Thymus (tissue), 14 donors: ENCODE measurements at places on chromosomes 3 and 15. TPM values are rescaled to one million over a fixed set of nuclear protein-coding genes. Genes with fewer than 3 reads are reported as not detected.

GRCh38 chr3:11370191-11370590 lies 98.0 kb downstream of the ATG7 start:
- no peak overlapping the region for H3K4me3 ChIP-seq
- DNase-seq = no peak
- no peak overlapping the region for H3K27ac ChIP-seq
- H3K4me1 ChIP-seq = no peaks in the 10 kb centered on the region
- H3K36me3 ChIP-seq = peaks cover 10% of the 10 kb centered on the region

DNA sequence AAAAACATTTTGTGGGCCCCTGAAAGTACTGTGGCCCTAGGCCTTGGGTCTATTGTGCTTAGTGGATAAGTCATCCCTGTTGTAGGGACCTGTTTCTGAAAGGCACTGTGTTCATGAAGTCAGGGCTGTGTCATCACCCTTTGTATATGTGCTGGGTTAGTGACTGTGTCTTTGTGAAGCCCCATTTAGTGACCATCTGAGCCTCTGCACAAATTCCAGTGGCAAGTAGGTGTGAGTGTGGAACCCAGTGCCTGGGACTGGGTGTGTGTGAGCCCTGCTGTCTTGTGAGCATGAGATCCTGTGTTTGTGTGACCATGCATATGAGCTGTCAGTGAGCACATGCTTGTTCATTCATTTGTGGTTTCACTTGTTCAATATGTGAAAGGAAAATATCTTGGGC lies 1.2 kb upstream of the HYAL1 start:
- H3K27ac ChIP-seq = no peak overlapping the region
- no peaks in the 10 kb centered on the region for H3K36me3 ChIP-seq
- no peaks in the 10 kb centered on the region for H3K27me3 ChIP-seq
- H3K4me1 ChIP-seq = peaks cover 10% of the 10 kb centered on the region

- no peak overlapping the region for H3K4me3 ChIP-seq
- H3K4me1 ChIP-seq = no peaks in the 10 kb centered on the region
- no peak for DNase-seq
- no peaks in the 10 kb centered on the region for H3K27me3 ChIP-seq
- no peak overlapping the region for H3K27ac ChIP-seq
Observed at GRCh38 chr3:94272016-94272415, 209.2 kb downstream of the NSUN3 start.

GRCh38 chr15:77819048-77819850 lies 186.5 kb upstream of the LINGO1 start:
- no peaks in the 10 kb centered on the region for H3K4me1 ChIP-seq
- no peaks in the 10 kb centered on the region for H3K36me3 ChIP-seq
- no peak overlapping the region for H3K27ac ChIP-seq
- peak overlapping the region; percentile 30 for H3K4me3 ChIP-seq
- H3K27me3 ChIP-seq = peaks cover 55% of the 10 kb centered on the region

GRCh38 chr3:120680193-120680894 lies 1.7 kb downstream of the HGD start:
- no peaks in the 10 kb centered on the region for H3K4me1 ChIP-seq
- H3K27ac ChIP-seq = no peak overlapping the region
- no peaks in the 10 kb centered on the region for H3K27me3 ChIP-seq

GRCh38 chr3:197593046-197593380 lies 37.2 kb upstream of the BDH1 start:
- DNase-seq = no peak
- H3K36me3 ChIP-seq = no peaks in the 10 kb centered on the region
- H3K27ac ChIP-seq = no peak overlapping the region
- H3K4me1 ChIP-seq = peaks cover 6% of the 10 kb centered on the region
- no peak overlapping the region for H3K4me3 ChIP-seq

DNA sequence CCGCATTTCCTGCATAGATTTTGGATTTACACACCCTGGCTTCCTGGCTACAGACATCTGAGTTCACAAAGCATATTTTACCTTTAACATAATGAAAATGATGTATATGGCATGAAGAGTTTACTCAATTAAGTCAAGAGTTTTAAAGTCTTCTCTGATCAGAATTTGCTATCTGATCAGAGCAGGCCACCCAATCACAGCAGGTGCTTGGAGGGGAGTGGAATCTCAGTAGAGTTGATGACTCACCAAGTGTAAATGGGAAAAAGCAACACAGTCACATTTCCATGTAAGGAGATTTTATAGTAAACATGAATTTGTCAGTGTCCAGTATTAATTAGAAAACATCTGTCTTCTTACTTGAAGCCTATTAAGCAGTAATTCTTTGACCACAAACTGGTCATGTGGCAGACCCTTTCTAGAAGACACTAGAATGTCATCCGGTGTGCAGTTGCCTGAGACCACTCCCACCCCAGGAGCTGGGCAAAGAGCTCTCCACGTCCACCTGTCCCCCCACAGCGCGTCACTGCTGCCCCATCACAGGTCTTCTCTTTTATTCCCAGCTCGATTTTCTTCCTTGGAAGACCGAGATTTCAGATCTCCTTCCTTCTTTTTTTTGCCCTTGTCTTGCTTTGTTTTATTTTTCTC lies 10.8 kb downstream of the MESD start:
- peaks cover 32% of the 10 kb centered on the region for H3K36me3 ChIP-seq
- peaks cover 2% of the 10 kb centered on the region for H3K4me1 ChIP-seq
- DNase-seq = no peak
- H3K4me3 ChIP-seq = no peak overlapping the region
- H3K27me3 ChIP-seq = no peaks in the 10 kb centered on the region
- no peak overlapping the region for H3K27ac ChIP-seq

DNA sequence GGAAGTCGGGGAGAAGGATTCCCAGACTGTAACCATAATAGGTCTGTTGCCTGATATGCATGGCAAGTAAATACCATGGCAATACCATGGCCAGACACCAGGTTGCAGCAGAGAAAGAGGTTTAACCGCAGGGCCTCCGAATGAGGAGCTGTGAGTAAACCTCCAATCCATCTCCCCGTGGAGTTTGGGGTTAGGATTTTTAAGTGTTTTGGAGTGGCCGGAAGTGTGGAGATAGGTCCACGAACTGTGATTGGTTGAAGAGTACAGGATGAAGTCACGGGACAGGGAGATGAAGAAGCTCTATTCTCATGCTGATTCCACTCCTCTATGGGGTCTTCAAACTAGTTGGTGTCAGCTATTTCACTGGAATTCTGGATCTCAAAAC lies 127.9 kb downstream of the ST8SIA2 start:
- H3K4me1 ChIP-seq = peaks cover 13% of the 10 kb centered on the region
- H3K27ac ChIP-seq = no peak overlapping the region
- H3K36me3 ChIP-seq = no peaks in the 10 kb centered on the region
- no peaks in the 10 kb centered on the region for H3K27me3 ChIP-seq

- H3K36me3 ChIP-seq = no peaks in the 10 kb centered on the region
- H3K27me3 ChIP-seq = no peaks in the 10 kb centered on the region
- H3K4me1 ChIP-seq = peaks cover 7% of the 10 kb centered on the region
Observed at GRCh38 chr15:70284438-70285214, 186.9 kb upstream of the TLE3 start.

GRCh38 chr15:99478977-99479376 lies 86.8 kb upstream of the MEF2A start:
- no peaks in the 10 kb centered on the region for H3K27me3 ChIP-seq
- DNase-seq = no peak
- no peak overlapping the region for H3K27ac ChIP-seq
- no peaks in the 10 kb centered on the region for H3K36me3 ChIP-seq

DNA sequence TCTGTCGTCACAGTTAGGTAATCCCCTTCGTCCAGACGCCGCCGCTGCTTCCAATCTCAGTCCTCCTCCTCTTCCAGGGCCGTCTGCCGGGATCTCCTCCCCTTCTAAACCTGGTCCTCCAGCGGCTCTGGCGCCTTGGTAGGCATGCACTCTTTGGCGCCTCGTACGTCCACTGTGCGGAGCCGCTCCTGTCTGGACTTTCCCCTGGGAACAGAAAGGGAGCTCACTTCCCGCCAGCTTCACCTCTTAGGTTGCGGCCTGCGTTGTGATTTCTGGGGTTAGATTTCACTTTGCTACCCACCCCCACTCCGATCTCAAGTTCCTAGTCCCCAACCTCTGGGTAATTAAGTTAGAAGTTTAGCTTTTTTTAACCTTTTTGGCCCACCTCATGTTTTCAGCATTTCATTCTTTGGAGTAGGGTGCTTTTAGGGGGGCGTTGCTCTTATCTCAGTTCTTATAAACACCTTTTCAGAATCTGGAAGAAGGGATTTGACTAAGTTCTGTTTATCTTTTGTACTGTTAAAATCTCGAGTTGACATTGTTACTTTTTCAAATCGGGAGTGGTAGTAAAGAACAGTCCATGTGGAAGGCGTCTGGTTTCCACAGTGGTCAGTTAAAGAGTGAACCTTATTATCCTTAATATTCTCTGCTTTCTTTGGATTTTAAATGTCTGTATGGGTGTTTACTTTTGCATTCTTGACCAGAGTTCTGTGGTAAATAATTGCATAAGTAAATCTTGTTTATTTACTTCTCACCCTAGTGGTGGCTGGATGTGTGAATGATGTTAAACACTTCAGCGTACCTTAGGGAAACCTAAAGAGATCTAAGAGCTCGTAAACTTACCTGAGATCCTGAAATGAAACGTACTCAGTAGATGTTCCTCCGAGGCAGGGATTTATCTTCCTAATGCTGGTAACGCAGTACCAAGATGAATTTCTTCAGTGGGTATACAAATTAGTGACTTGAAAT lies 611 bp downstream of the CTDSPL2 start:
- H3K27me3 ChIP-seq = no peaks in the 10 kb centered on the region
- peak overlapping the region; percentile 99 for H3K4me3 ChIP-seq
- H3K36me3 ChIP-seq = peaks cover 13% of the 10 kb centered on the region
- peak overlapping the region; percentile 100 for H3K27ac ChIP-seq

- H3K4me3 ChIP-seq = no peak overlapping the region
- peak; percentile 49 for DNase-seq
- no peaks in the 10 kb centered on the region for H3K36me3 ChIP-seq
- peaks cover 3% of the 10 kb centered on the region for H3K4me1 ChIP-seq
Observed at GRCh38 chr3:17806201-17806600, 63.8 kb upstream of the TBC1D5 start.

- DNase-seq = no peak
- H3K4me3 ChIP-seq = no peak overlapping the region
- H3K27ac ChIP-seq = no peak overlapping the region
- H3K4me1 ChIP-seq = peaks cover 5% of the 10 kb centered on the region
- no peaks in the 10 kb centered on the region for H3K27me3 ChIP-seq
Observed at GRCh38 chr15:60563539-60564404, 84.8 kb upstream of the ICE2 start.

- peak; percentile 86 for DNase-seq
- H3K27me3 ChIP-seq = no peaks in the 10 kb centered on the region
- H3K36me3 ChIP-seq = peaks cover 11% of the 10 kb centered on the region
- H3K4me3 ChIP-seq = peak overlapping the region; percentile 85
- H3K27ac ChIP-seq = peak overlapping the region; percentile 98
Observed at GRCh38 chr15:85689729-85690128, 105.0 kb downstream of the KLHL25 start.

DNA sequence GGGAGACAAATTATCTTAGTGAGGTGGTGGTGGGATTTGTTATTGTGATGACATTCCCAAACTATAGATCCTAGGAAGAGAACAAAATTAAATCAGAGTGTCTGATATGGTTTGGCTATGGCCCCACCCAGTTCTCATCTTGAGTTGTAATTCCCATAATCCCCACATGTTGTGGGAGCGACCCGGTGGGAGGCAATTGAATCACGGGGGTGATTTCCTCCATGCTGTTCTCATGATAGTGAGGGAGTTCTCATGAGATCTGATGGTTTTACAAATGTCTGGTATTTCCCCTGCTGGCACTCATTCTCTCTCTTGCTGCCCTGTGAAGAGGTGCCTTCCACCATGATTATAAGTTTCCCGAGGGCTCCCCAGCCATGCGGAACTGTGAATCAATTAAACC lies 62.0 kb downstream of the RPL22L1 start:
- no peak overlapping the region for H3K4me3 ChIP-seq
- DNase-seq = no peak
- H3K4me1 ChIP-seq = no peaks in the 10 kb centered on the region
- no peak overlapping the region for H3K27ac ChIP-seq

DNA sequence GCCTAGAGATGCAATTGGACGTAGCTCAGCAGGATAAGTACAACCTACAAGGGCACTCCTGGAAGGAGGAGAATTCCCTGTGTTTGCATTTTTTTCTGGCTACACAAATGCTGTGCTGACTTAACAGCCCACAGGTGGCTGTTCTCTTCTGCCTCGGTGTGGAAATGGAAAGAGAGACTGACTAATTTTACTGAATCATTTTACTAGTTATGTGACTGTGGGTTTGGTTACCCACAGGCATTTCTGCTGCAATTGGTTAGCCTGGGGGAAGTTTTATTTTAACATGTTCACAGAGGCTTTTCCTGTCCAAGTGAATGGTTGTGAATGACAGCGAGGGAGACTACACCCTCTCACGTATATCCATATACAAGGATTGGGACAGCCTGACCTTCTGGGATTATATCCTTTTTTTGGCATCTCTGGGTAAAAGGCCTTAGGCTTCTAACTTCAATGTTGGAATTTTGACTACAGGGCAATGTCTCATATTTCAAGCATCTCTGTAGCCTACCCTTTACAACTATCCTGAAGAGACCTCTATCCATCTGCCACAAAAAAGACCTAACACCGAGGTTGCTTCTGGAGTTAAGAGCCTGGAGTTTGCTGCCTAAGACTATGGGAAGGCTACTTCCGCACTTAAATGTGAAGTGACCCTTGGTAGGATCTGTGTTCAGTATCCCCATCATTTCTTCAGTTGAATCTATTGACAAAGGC lies 67.2 kb upstream of the TP63 start:
- H3K4me3 ChIP-seq = no peak overlapping the region
- no peaks in the 10 kb centered on the region for H3K27me3 ChIP-seq
- no peak overlapping the region for H3K27ac ChIP-seq
- no peaks in the 10 kb centered on the region for H3K4me1 ChIP-seq

DNA sequence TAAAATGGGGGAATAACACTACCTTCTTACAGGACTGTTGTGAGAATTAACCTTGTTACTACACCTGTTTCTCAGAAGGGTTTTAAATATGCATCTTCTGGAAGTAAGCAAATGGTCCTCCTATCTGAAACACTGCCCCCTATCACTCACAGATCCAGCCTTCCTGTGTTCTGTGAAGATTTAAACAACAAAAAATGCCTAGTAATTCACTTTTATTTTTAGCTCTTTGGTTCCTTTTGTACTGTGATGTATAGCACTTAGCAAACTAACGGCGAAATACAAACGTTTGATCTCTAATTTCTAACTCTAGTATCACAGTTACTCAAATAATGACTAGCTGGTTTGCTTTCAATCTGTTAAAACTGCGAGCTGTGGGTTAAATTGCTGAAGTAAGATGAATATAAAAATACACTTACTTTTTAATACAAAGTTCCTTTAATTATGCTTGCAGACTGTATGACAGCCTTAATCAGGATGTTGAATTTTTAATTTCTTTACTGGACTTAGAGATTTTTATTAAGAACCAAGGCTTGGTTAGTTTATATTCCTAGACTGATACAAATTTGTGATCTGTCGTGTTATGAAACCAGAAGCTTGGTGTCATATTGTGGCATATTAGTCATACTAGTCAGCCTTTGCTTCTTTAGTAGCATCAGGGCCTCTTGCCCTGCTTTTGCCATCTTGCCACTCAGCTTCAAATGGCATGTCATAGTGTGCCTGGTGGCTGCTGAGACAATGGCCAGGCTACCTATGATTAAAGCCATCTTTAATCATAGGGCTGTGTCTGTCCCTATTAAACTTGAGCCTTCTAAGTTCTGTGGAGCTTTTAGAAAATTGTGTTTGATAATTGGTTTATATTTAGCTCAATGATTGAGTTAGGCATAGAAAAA lies 9.2 kb downstream of the EIF3J start:
- H3K4me3 ChIP-seq = no peak overlapping the region
- H3K4me1 ChIP-seq = no peaks in the 10 kb centered on the region
- DNase-seq = no peak
- no peak overlapping the region for H3K27ac ChIP-seq
- H3K36me3 ChIP-seq = no peaks in the 10 kb centered on the region

GRCh38 chr3:126927846-126928245 lies 55.1 kb upstream of the PLXNA1 start:
- H3K4me1 ChIP-seq = no peaks in the 10 kb centered on the region
- no peak for DNase-seq
- H3K27ac ChIP-seq = no peak overlapping the region

The STRIT1 gene
- not detected for total RNA-seq

The TMIE gene
- total RNA-seq = 0.85 TPM

The AADAC gene
- total RNA-seq = 0.19 TPM

The WNT5A gene
- 2.9 TPM for total RNA-seq
